Left lobe of liver (tissue), 2 donors: ENCODE measurements at places on chromosomes 7 and 10. TPM values are rescaled to one million over a fixed set of nuclear protein-coding genes. Genes with fewer than 3 reads are reported as not detected.

MYOF gene
- 3.2 TPM for total RNA-seq

PLAC9 gene
- total RNA-seq, result 2.2 TPM

UFSP1 gene
- 1.8 TPM for total RNA-seq

CALY gene
- total RNA-seq, result 0.45 TPM

CFAP46 gene
- 0.08 TPM for total RNA-seq

GNAT3 gene
- total RNA-seq, result not detected

TFPI2 gene
- 0.96 TPM for total RNA-seq

OR6B1 gene
- not detected for total RNA-seq

NOBOX gene
- total RNA-seq, result not detected

RBP3 gene
- not detected for total RNA-seq
